ENCODE measurements at places on chromosomes 7 and 10.

GRCh38 chr10:50422259-50422658 lies 170.9 kb upstream of the ASAH2 start:
- DNase-seq = no peak

DNA sequence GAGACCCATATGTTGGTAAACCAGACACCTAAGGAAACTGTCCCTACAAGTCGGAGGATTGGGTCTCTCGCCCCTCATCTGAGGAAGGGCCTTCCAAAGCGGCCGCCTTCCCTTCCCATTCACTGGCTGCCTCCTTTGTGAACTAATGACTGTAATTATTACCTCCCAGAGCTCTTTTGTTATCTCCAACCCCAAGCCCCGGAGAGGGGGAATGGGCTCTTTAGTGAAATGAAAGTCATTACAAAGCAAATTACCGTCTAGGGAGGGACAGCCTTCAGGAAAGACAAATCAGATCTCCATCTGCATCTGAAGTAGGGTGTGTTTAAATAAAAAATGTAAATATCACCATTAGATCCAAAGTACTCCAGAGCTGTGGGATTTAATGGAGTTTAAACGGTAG lies 2.6 kb upstream of the GAD2 start:
- no peak for DNase-seq

DNA sequence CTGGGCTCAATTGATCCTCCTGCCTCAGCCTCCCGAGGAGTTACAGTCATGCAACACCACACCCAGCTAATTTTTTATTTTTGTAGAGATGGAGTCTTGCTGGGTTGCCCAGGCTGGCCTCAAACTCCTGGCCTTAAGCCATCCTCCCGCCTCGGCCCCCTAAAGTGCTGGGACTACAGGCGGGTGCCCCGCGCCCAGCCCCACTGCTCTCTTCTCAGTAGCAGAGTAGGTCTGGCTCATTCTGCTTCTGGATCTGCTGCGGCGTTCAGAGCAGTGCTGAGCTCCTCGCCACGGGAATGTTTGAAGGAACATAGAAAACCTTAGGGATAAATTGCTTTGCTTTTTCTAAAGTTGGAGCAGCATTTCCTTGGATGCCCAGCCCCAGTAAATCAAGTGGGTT lies 27.4 kb downstream of the WIPI2 start:
- no peak for DNase-seq

GRCh38 chr10:91597197-91597881 lies 35.5 kb downstream of the PPP1R3C start:
- no peak for DNase-seq

DNA sequence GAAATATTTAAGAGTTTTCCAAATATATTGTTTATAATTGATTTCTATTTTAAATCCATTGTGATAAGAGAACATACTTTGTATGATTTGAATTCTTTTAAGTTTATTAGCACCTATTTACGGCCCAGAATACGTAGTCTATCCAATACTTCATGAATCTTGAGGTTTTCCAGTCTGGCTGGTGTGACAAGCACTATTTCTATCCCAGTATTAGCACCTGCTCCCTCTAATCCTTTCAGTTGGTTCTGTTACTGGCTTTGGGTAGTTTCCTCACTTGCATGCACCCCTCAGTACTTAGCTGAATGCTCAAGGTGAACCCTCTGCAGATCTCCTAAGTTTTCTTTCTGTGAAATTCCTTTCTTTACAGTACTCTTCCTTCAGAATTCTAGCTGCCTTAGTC lies 166.8 kb downstream of the C1GALT1 start:
- DNase-seq = no peak

GRCh38 chr10:44396671-44397191 lies 11.8 kb upstream of the CXCL12 start:
- DNase-seq = no peak

- no peak for DNase-seq
Observed at GRCh38 chr10:133150656-133151055, 9.4 kb upstream of the KNDC1 start.

DNA sequence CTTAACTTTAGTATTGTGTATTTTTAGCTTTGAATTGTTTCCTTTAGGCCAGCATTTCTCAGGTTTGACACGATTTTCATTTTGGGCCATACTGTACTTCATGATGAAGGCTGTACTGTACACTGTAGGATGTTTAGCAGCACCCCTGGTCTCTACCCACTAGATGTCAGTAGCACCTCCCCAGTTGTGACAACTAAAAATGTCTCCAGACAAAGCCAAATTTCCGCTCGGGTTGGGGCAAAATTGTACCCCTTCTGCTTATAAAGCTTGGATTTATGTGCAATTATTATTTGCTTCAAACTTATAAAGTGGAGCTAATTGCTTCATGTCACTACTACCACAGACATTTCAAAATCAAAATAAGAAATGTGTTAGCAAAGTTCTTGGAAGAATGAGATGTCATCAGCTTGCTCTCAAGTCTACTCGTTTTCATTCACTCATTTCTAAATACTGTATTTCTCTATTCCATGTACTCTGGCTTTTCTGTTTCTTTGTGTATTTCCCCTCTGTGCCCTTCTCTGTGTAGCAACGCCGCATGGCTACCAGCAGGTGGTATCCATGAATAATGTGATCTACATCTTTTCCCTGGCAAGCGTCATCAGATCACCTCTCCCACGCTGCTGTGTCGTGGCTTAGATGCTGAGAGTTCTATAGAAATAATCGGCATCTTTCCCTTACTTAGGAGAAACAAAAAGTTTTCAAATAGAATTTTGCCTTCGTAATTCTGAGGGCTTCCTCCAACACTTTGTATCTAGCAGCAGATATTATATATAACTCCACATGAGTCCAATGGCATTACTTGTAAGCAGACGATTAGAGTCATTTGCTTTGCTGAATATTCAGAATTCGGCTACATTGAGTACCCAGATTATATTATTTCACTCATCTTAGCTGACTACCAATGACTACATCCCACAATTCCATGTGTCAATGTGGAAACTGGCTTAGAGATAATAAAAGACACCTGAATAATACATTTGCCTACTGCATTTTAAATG lies 47.8 kb upstream of the CALCR start:
- peak; percentile 22 for DNase-seq

- DNase-seq = peak; percentile 18
Observed at GRCh38 chr7:103988468-103989199, 824 bp downstream of the RELN start.

DNA sequence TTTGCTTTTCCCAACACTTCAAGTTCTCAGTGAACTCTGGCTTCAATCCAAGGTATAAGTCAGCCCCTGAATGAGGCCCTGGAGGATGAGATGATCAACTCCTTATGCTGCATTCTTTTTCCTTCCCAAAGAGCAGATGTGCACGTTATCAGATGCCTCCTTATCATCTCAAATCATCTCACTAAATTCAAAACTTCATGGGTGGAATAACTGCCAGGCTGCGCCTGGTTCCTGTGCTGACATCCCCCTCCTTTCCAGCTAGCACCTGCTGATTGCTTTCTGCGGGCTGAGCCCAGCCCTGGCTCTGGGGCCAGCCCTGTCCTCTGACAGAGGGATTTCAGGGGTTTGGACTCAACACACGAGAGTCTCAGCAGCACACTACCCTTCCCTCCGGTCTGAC lies 44.9 kb downstream of the TLL2 start:
- DNase-seq = no peak

- no peak for DNase-seq
Observed at GRCh38 chr7:28433699-28434219, 21.4 kb downstream of the CREB5 start.

GRCh38 chr10:67789769-67790168 lies 48.2 kb downstream of the DNAJC12 start:
- no peak for DNase-seq

- no peak for DNase-seq
Observed at GRCh38 chr10:58857251-58857805, 319.1 kb upstream of the PHYHIPL start.

DNA sequence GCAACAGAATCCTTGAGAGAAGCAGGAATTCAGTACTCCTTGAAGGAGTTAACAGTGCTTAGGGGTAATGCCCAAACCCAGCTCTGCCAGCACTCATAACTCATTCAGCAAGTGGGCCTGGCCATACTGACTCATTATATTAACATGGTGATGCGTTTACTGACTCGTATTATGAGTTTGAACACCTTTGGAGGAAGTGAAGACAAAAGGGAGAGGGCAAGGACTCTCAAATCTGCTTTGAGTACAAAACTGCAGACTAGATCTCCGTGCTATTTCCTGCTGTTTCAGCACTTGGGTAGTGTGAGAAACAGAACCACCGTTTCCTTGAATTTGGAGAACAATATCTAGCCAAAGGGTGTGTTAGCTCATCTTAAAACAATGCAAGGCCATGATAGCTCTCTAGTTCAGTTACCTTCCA lies 30.8 kb downstream of the SLC16A9 start:
- DNase-seq = peak; percentile 6

DNA sequence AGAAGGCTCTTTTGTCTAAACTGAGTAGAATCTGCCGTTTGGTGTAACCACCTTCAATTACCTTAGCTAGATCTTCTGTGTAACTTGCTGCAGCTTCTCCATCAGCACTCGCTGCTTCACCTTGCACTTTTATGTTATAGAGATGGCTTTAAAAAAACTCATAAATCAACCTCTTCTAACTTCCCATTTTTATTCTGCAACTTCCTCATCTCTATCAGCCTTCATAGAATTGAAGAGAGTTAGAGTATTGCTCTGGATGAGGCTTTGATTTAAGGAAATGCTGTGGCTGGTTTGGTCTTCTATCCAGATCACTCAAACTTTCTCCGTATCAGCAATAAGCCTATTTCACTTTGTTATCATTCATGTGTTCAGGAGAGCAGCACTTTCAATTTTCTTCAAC lies 1131.9 kb upstream of the CELF2 start:
- no peak for DNase-seq

DNA sequence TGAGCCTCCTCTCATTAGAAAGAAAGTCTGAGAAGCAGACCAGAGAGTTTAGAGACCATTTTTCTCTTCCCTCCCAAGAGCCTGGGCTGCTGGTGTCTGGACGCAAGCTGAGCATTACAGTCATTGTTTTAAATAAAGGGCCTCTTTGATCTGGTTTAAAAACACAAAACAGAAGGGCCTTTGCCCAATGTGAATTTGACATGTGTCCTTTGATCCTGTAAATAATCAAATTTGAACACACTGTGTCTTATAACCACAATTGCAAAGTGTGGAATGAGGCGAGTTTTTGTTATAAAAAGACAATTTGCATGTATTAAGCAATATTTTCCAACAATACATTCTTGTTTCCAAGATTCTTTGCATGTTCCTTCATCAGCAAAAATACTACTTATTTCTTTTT lies 158.5 kb downstream of the C7orf25 start:
- no peak for DNase-seq

DNA sequence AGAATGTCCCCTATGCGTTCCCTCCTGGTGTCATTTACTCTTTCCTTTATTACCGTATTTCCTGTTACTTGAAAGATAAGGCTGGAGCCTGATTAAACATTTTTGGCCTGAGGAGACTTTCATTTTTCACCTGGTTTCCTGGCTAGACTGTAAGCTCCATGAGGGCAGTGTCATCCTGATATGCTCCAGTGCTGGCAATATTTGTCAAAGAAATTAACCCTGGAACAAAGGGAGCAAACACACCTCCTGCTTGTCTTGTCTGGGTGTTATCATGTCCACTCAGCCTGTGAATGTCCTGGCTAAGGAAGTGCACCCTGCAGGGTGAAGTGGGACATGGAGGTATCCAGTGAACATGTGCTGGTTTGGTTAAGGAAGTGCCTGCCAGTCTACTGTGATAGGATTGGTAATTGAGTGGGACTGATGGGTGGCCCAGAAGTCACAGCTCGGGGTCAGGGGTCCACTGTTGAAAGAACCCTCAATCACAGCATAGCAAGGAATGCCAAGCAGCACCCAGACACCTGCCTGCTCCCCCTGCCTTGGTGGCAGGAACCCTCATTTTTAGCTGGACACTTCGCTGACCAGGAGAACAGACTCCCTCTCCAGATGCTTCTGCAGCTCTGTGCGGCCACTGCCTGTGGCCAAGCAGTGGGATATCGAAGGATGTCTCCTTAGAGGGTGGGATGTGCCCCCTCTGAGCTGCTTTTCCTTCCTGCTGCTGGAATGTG lies 20.9 kb upstream of the PPIA start:
- no peak for DNase-seq

DNA sequence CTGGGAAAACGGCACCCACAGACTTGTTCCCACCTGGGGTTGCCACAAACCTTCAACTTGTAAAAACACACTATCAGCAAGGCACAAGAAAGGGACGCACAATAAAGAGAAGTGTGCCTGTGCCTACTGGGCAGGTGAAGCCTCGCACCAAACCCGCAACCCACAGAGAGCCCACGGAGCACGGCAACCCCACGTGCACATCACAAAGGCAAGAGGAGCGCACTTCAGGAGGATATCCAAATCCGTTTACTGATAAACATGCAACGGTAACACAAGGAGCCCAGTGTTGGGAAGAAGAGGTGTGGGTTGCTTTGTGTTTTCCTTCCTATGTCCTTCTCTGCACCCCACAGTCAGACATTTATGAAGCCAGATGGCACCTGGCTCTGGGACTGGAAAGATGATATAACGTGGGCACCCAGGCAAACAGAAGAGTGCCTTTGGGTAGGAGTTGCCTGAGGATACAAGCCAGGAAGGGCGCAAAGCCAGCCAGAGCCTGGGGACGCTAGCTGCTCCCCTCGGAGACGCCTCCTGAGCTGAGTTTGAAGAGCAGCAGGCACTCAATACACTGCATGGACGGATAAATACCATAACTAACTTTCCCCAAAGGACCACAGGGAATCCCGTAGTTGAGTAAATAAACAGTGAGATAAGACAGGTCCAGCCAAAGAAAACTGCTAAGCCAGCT lies 41.6 kb downstream of the TCERG1L start:
- no peak for DNase-seq

DNA sequence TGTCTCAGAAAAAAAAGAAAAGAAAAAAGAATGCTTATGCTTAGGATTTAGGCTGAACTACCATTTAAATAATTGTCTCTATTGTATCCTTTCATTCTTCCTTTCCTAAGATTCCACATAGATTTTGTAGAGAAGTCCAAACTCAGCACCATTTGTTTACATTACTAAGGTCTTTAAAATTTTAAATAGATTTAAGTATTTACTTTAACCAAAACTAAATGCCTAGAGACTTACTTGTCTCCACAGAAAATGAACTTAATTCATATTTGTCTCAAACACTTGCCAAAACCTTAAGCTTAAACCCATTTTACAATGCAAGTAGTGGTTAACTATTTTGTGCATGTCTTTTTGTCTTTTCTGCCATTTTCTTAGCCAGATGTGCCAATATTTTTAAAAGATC lies 54.1 kb upstream of the ABI1 start:
- DNase-seq = no peak

DNA sequence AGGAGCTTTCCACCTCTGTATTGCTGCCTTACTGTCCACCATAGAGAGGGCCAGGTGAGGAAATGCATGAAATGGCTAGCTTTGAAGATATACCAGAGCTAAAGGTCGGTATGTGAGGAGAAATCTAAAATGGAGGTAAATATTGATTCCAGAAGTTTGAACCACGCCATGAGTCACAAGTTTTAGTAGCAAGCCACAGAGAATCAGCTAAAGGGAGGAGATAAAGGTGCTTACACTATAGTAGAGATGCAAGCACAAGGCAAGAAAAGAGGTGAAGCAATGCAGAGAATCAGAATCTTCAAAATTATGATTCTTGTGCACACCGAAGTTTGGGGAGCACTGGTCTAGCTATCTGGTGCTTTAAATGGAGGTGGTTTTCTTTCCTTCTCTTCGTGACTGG lies 3.0 kb upstream of the GSAP start:
- no peak for DNase-seq

GRCh38 chr10:14391342-14391741 lies 60.6 kb upstream of the FRMD4A start:
- DNase-seq = no peak

Measured in GM03348 (cell line).